ENCODE measurements at places on chromosomes 3 and 15.
A peak's percentile ranks its signal among the peaks of the same experiment; 100 is the strongest.

DNA sequence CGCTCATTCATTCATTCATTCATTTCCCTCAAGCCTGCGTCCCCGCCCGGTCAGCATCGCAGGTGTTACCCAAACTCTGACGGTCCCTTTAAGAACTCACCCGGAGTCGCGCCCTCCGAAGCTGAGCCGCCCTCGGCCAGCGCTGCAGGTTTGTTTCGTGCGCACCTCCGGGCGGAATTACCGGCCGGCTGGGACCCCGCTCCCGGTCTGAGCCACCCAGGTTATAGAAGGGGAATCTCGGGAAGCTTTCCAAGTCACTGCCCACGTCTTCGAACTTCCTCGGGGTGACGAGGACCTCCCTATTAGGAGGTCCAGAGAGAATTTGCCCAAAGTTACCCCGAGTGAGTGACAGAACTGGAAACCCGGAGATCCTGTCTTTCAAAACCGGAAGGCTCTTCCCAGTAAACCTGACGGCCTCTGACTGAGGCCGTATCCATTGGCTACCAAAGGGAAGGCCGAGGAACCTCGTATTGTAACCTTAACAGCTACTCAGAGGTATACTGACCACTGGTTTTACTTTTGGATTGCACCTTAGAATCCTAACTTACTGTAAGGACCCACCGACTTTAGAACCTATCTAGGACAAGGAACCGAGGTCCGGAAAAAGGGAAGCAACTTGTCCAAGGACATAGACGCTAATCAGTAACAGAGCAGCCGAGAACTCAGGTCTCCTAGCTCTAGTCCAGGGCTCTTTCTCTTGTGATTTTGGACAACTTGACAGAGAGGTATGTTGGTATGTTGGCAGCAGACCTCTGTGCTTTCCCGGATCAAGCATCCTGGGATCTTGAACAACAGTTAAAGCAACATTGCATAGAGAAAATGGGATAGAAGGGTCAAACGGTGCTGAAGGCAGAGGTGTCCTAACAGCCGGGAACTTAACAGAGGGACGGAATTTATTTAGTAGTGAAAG, 788 bp upstream of the DLG1 start:
- DNase-seq: no peak

DNA sequence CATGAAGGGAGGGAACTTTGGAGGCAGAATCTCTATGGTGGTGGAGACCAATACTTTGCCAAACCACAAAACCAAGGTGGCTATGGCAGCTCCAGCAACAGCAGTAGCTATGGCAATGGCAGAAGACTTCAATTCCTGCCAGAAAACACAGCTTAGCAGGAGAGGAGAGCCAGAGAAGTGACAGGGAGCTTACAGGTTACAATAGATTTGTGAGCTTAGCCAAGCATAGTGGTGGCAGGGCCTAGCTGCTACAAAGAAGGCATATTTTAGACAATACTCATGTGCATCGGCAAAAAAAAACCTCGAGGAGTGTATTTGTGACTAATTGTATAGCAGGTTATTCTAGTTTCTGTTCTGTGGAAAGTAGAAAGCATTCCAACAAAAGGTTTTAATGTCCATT, 6.4 kb upstream of the CSTA start:
- DNase-seq: no peak

- no peak for DNase-seq
Measured at GRCh38 chr3:122214711-122215110, 31.2 kb downstream of the CASR start.

DNA sequence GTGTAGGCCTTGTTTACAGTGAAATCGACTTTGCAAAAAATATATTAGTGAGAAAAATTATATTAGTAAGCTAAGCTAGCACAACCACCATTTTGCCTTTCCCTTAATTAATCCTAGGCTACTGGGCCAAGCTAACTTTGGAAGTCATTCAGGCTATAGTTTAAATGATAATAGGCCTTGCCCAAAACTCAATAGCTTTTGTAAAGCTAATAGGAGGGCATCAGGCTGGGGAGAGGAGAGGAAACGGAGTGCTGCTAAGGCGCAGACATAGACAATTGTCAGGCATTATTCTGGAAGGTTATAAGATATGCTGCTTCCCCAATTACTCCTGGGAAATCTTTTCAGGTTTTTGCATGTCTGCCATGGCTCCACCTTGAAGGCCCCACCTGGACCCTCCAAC, 1286.0 kb downstream of the NSUN3 start:
- no peak for DNase-seq

DNA sequence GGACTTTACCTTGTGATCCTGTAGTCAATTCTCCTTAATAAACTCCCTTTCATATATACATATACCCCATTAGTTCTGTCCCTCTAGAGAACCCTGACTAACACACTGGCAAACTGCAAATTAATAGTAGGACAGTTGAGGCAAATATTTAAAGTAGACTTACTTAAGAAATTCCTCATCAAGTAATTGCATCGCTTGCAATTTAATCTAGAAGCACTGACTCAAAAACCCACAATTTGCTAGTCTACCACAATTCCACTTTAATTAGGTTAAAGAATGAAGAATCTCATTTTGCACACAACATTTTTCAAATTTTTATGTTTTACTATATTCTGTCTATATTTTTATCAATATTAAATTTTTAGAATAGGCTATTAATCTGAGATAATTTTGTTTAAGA, 188.1 kb downstream of the PLOD2 start:
- no peak for DNase-seq

- DNase-seq: no peak
Measured at GRCh38 chr3:9168241-9168741, 81.2 kb downstream of the SRGAP3 start.

DNA sequence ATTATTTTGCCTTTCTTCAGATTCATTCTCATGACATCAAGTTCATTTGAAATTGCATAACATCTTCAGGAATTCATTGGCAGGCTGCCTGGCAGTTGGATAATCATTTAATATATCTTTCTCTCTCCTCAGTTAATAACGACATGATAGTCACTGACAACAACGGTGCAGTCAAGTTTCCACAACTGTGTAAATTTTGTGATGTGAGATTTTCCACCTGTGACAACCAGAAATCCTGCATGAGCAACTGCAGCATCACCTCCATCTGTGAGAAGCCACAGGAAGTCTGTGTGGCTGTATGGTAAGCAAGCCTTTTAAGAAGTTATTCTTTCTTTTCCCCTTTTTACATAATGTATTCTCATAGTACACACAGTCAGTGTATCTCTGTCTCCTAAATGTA, 38.2 kb downstream of the TGFBR2 start:
- DNase-seq: peak; percentile 70

DNA sequence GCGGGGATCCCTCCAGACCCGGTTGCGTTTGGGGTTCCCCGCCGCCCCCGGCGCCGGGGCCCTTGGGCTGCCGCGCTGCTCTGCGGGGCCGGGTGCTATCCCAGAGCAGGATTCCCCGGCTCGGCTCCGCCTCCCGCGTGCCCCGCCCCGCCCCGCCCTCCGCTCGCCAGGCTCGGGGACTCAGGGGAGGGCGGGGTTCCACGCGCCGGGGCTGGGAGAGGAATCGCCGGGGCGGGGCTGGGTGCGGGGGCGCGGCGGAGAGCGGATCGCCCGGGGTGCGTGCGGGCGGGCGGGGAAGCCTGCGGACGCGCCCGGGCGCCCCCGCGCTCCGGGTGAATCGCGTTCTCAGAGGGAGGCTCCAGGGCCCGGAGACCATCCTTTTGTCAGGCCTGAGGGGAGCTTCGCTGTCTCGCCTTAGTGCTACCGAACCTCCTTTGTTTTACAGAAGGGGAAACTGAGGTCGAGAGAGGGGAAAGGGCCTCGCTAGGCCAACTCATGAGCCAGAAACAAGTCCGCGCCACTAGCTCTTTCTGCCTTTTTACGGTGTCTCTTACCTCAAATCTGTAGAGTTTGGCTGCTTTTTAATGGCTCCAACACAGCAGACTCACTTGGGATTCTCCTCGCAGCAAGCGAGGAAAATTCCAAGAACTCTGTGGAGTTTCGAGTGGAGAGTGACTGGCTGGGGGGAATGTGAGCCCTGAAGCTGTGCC, at the start of gene TMEM158:
TSS of gene TMEM158 (minus strand) at position 82 of the 710 bp plus-strand sequence. CDS start 260 bp downstream, outside the sequence.
- peak; percentile 77 for DNase-seq

DNA sequence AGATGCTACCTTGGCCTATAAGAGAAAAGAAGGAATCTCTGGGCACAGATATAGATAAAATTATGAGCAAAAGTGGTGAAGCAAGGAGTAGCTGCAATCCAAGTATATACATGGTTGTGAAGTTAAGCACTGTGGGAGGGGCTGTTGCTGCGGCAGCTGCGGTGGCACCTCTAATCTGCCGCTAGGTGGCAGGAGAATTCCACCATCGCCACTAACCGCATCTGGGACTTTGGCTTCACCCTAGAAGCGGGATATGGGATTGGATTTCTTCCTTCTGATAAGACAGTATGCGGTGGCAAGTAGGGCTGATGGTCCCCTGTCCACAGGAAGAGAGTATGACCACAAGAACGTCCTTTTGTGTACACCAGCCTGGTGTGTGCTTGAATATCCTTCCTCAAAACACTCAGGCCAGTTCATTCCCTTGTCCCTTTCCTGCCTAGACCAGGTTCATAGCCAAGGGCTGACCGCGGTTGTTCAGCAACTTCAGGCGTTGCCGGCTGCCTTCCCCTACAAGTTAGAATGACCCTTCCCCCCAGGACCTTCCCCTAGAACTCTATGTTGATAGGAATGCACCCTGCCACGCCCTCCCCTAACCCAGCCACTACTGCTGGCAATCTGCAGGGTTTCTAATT, 5.1 kb downstream of the MAGEL2 start:
- DNase-seq: peak; percentile 60

DNA sequence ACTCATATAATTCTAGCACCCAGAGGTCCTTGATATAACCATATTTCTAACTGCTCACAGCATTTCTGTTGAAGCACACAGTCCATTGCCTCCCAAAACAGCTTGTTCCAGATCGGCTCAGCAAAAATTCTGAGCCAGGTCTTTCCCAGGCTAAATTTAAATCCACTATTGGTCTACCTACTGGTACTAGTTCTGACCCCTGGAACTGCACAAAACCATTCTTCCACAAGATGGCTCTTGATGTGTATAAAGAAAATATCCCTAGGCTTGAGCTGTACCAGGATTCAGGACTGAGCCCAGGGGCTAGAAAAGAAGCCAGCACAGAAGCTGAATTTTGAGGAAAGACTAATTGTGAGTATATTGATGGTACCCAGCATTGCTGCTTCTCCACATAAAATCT, 75.4 kb upstream of the ABHD17C start:
- peak; percentile 12 for DNase-seq

DNA sequence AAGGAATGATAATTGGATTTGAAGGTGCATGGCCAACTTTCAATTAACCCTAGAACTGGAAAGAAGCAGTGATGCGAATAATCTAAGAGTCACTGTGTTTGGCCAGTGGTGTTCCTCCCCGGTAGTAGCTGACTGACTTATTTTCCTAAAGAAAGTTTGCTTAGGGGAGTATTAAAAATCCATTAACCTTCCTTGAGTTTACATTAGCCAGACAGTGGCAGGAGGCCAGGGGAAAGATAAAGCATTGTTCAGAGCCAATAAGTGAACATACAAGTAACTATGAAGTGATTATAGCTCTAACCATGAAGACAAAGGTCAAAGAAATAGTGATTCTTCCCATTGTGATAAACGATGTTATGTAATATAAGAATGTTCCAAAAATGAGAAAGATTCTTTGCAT, 8.9 kb upstream of the TMEM202 start:
- no peak for DNase-seq

DNA sequence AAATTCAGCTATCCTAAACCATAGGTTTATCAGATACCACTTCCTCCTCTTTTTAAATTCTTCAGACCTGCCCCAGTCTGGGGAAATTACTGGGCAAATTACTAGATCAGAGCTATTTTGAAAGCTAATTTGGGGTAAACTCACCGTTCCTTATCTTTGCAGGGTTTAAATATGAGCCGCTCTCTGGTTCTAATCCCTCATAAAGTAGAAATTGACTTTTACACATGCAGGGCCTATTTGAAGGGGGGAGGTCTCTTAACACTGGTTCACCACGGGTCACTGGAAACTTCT, 11.0 kb upstream of the MEIS2 start:
- no peak for DNase-seq

- peak; percentile 47 for DNase-seq
Measured at GRCh38 chr3:178520451-178520850, 15.8 kb upstream of the KCNMB2 start.

- no peak for DNase-seq
Measured at GRCh38 chr3:57764794-57765193, 8.7 kb downstream of the SLMAP start.

GRCh38 chr3:100730524-100730923, 21.2 kb downstream of the TFG start:
- DNase-seq: no peak

DNA sequence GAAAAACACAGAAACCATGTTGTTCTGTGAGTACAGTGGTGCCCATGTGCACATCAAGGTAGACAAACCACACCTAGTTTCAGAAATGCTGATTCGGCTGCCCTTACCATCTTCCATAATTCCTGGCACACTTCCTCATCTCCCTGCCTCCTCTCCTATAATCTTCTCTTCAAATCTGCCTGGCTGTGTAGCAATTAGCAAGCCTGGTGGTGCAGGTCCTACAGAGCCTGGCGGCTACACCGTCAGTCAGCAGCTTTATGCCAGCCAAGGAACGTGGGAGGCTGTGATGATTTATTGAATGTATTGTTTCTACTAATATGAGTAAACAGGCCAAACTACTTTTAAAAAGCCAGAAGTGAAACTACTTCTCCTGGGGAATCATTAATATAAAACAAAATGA, 106.8 kb downstream of the SEMA6D start:
- no peak for DNase-seq

- no peak for DNase-seq
Measured at GRCh38 chr3:24129549-24129948, 184.5 kb downstream of the NR1D2 start.

GRCh38 chr3:144544871-144545270, 573.2 kb downstream of the DIPK2A start:
- DNase-seq: no peak

GRCh38 chr3:10242182-10243065, 5.8 kb upstream of the TATDN2 start:
- DNase-seq: peak; percentile 70

GRCh38 chr3:34102288-34102687, 303.9 kb downstream of the PDCD6IP start:
- peak; percentile 17 for DNase-seq

DNA sequence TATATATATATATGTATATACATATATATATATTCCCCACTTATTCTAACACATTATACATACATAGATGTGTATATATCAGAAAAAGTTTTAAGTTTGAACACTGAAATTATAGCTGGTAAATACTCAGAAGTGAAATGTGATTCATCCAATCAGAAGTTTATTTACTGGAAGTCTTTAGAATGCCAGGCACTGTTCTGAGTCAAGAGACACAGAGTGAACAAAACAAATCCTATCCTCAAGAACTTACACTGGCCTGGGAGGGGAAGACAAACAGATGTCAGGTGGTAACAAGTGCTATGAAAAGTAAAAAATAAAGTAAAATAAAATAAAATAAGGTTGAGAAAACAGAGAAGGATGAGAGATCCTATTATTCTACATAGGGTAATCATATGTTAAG, 13.4 kb downstream of the DHX36 start:
- DNase-seq: no peak

- DNase-seq: no peak
Measured at GRCh38 chr3:89311581-89311980, 204.2 kb downstream of the EPHA3 start.

- DNase-seq: peak; percentile 80
Measured at GRCh38 chr3:170745211-170745718, 124.7 kb downstream of the RPL22L1 start.

GRCh38 chr3:114508208-114508607, 214.4 kb downstream of the TIGIT start:
- no peak for DNase-seq

Measured in fibroblast of skin of back (primary cell).